ENCODE measurements at places on chromosomes 6 and 20. TPM values are rescaled to one million over a fixed set of nuclear protein-coding genes. Genes with fewer than 3 reads are reported as not detected.

RIMS1 gene
- total RNA-seq, result 14.0 TPM

XKR7 gene
- not detected for total RNA-seq

CDH4 gene
- total RNA-seq, result 3.4 TPM

NEURL2 gene
- 2.0 TPM for total RNA-seq

ZDHHC14 gene
- 6.5 TPM for total RNA-seq

CHRNA4 gene
- total RNA-seq, result not detected

OXT gene
- not detected for total RNA-seq

PTK6 gene
- total RNA-seq, result under 0.01 TPM

ARMC2 gene
- 2.1 TPM for total RNA-seq

EPHA7 gene
- 0.09 TPM for total RNA-seq

EYA4 gene
- under 0.01 TPM for total RNA-seq

AFG1L gene
- 1.7 TPM for total RNA-seq

SNAP91 gene
- not detected for total RNA-seq

TPD52L1 gene
- total RNA-seq, result 2.9 TPM

TEAD3 gene
- 0.27 TPM for total RNA-seq

B3GALT4 gene
- 2.1 TPM for total RNA-seq

Measured in endothelial cell of coronary artery (primary cell).